ENCODE measurements at places on chromosomes 6 and 20.

- H3K4me1 ChIP-seq: peaks cover 14% of the 10 kb centered on the region
- H3K4me3 ChIP-seq: no peak overlapping the region
- peak overlapping the region; percentile 84 for H3K27ac ChIP-seq
- no peaks in the 10 kb centered on the region for H3K36me3 ChIP-seq
- DNase-seq: no peak
Measured at GRCh38 chr6:106547601-106548453, 81.5 kb downstream of the RTN4IP1 start.

DNA sequence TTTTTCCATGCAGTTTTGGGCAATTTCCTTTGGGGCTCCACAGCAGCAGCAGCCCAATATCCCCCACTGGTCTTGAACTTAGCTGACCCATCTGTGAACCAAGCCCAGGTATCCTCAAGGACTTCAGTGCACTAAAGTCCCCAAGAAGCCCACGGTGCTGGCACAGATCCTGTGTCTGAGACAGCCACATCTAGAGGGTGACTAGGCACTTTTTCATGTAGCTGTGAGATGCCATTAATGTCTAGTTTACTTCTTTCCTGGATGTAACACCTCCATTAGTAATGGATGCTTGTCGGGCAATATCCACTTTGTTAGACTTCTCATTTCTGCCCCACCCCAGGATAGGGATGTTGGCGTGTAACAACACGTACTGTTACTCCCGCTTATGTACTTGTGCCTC lies 176.2 kb upstream of the PROKR2 start:
- H3K4me3 ChIP-seq: no peak overlapping the region
- no peak overlapping the region for H3K27ac ChIP-seq
- no peaks in the 10 kb centered on the region for H3K4me1 ChIP-seq
- H3K36me3 ChIP-seq: peaks cover 4% of the 10 kb centered on the region
- H3K27me3 ChIP-seq: peaks cover 6% of the 10 kb centered on the region
- no peak for DNase-seq

GRCh38 chr6:166581091-166581511 lies 5.4 kb downstream of the RAMACL start:
- no peaks in the 10 kb centered on the region for H3K27me3 ChIP-seq
- H3K4me1 ChIP-seq: peaks cover 5% of the 10 kb centered on the region
- H3K27ac ChIP-seq: no peak overlapping the region

GRCh38 chr6:18177286-18177965 lies 22.2 kb downstream of the KDM1B start:
- no peak overlapping the region for H3K27ac ChIP-seq
- H3K36me3 ChIP-seq: peaks cover 30% of the 10 kb centered on the region
- DNase-seq: no peak

DNA sequence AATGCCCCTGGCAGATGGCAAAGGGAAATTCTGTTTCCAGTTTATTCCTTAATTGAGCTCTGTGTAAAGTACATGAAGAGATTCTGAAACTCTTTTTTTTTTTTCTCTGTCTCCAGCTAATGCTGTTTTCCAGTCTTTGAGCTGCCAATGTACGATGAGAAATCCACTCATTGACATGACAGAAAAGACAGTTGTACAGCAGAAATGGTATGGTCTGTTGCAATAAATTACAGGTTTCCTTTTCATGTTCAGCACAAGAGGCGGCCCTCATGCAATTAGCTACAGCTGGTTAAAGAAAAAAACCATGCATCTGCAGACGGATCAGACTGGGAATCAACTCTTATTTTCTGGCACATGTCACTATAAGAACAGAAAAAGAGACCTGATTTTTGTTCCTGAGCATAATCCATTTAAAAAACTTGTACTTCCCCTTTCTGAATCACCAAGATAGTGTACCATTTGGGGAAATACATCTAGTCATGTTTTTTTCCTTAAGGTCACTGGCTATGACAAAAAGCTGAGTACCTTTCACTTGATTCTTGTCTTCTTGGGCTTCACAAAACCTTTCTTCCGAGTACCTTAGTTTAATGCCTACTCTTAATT lies 289.8 kb upstream of the PREP start:
- DNase-seq: no peak
- H3K4me1 ChIP-seq: peaks cover 12% of the 10 kb centered on the region
- H3K27me3 ChIP-seq: no peaks in the 10 kb centered on the region
- no peak overlapping the region for H3K4me3 ChIP-seq
- H3K36me3 ChIP-seq: peaks cover 7% of the 10 kb centered on the region

DNA sequence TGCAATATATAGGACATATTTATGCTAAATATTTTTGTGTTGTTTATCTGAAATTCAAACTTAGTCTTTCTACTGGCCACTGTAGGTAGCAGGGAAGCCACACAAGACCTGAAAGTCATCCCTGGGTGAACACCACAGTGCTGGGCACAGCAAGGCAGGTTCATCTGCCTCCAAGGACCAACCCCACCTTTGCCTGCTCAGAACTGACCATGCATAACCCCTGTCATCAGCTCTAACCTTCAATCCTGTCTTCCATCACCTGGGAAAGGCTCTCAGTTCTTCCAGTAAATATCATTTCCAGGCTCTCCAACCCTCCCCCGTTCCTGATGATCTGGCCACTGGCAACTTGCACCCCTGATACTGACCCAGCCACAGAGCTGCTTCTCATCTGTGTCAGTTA lies 32.7 kb upstream of the CST7 start:
- no peak for DNase-seq
- no peak overlapping the region for H3K4me3 ChIP-seq
- H3K4me1 ChIP-seq: peaks cover 17% of the 10 kb centered on the region
- peaks cover 5% of the 10 kb centered on the region for H3K36me3 ChIP-seq

DNA sequence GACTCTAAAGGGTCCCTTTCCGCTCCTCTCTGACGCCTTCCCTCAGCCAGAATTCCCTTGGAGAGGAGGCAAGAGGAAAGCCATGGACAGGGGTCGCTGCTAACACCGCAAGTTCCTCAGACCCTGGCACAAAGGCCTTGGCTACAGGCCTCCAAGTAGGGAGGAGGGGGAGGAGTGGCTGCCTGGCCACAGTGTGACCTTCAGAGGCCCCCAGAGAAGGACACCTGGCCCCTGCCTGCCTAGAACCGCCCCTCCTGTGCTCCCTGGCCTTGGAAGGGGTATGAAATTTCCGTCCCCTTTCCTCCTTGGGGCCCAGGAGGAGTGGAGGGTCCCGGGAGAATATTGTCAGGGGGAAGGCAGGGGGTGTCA lies 2.7 kb downstream of the VEGFA start:
- peaks cover 4% of the 10 kb centered on the region for H3K36me3 ChIP-seq
- peak overlapping the region; percentile 96 for H3K4me3 ChIP-seq
- H3K27ac ChIP-seq: peak overlapping the region; percentile 96
- H3K4me1 ChIP-seq: peaks cover 42% of the 10 kb centered on the region
- peaks cover 9% of the 10 kb centered on the region for H3K27me3 ChIP-seq

- no peaks in the 10 kb centered on the region for H3K27me3 ChIP-seq
- H3K4me3 ChIP-seq: no peak overlapping the region
- no peaks in the 10 kb centered on the region for H3K36me3 ChIP-seq
- DNase-seq: no peak
- no peaks in the 10 kb centered on the region for H3K4me1 ChIP-seq
Measured at GRCh38 chr6:139240161-139241010, 51.4 kb downstream of the TXLNB start.

DNA sequence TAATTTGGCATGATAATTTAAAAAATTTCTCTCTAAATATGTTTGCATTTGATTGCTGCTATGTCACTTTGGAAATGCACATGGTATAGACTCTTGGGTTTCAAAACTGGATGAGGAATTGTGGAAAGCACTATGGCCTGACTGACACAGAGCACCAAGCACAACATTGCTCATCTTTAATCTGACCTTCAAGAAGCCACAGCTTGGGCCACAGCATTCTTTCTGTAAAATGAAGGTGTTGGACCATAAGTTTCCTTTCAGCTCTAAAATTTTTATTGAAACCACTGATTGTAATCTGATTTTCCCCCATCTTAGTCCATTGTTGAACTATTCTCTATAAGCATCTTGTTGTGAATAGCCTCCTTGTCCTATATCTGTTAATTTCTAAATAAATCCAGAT lies 41.0 kb downstream of the QKI start:
- peaks cover 72% of the 10 kb centered on the region for H3K4me1 ChIP-seq
- no peaks in the 10 kb centered on the region for H3K27me3 ChIP-seq
- no peak overlapping the region for H3K4me3 ChIP-seq
- peaks cover 12% of the 10 kb centered on the region for H3K36me3 ChIP-seq
- no peak overlapping the region for H3K27ac ChIP-seq
- DNase-seq: no peak

DNA sequence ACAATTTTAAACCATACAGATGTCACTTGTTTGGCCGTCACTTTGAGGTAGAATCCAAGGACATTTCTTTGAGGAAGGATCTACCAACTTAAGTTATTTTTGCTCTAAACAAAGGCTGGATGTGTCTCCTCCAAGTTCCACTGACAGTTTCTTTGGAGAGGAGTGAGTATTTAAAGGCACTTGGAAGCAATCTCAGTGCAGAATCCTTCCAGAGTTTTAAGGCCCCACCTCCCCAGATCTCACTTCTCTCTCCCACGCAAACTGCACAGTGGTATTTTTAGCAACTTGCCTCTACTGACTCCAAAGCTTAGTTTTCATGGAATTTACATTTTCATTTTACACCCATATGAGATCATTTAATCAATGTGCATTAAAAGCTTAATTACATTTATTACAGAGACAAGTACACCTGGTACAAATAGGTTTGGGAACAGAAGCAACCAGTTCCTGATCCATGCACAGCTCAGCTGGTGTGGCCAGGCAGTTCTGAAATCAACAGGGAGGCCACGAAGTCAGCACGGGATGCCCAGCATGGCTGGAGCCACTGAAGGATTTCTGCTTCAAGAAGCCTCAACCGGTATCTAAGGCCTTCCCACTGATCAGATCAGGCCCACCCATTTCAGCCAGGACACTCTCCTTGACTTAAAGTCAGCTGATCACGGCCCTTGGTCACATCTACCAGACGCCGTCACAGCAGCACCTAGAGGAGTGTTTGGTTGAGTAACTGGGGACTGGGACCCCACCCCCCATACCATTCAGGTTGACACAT lies 109.8 kb downstream of the SYCP2 start:
- H3K4me3 ChIP-seq: no peak overlapping the region
- no peaks in the 10 kb centered on the region for H3K36me3 ChIP-seq
- H3K27me3 ChIP-seq: no peaks in the 10 kb centered on the region
- peaks cover 15% of the 10 kb centered on the region for H3K4me1 ChIP-seq

- no peak overlapping the region for H3K27ac ChIP-seq
- H3K4me1 ChIP-seq: peaks cover 3% of the 10 kb centered on the region
- peaks cover 13% of the 10 kb centered on the region for H3K27me3 ChIP-seq
- no peak for DNase-seq
- H3K36me3 ChIP-seq: peaks cover 5% of the 10 kb centered on the region
Measured at GRCh38 chr6:125431971-125432370, 130.2 kb upstream of the HDDC2 start.

- DNase-seq: no peak
- no peak overlapping the region for H3K27ac ChIP-seq
- peaks cover 92% of the 10 kb centered on the region for H3K27me3 ChIP-seq
- H3K36me3 ChIP-seq: no peaks in the 10 kb centered on the region
- peak overlapping the region; percentile 3 for H3K4me3 ChIP-seq
Measured at GRCh38 chr6:123000244-123000770, 4.3 kb downstream of the CLVS2 start.

DNA sequence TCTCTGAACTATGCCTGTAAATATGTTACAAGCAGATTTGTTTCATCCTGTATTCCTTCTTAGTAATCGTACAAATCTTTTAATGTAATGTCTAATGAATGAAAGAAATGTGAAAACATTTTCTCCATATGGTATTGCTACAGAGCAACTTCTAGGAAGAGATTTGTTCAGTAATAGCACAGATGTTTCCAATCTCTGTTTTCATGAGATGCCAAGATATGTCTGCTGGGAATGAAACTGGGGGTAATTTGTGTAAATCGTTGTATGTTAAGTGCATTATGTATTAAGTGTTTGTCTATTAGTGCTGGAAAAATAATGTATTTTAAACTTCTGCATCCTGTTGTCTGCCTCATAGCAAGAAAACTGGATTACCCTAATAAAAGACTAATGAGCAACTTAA lies 722.2 kb upstream of the EYS start:
- peaks cover 5% of the 10 kb centered on the region for H3K36me3 ChIP-seq
- H3K27me3 ChIP-seq: no peaks in the 10 kb centered on the region
- H3K4me1 ChIP-seq: no peaks in the 10 kb centered on the region
- H3K27ac ChIP-seq: no peak overlapping the region
- DNase-seq: no peak

DNA sequence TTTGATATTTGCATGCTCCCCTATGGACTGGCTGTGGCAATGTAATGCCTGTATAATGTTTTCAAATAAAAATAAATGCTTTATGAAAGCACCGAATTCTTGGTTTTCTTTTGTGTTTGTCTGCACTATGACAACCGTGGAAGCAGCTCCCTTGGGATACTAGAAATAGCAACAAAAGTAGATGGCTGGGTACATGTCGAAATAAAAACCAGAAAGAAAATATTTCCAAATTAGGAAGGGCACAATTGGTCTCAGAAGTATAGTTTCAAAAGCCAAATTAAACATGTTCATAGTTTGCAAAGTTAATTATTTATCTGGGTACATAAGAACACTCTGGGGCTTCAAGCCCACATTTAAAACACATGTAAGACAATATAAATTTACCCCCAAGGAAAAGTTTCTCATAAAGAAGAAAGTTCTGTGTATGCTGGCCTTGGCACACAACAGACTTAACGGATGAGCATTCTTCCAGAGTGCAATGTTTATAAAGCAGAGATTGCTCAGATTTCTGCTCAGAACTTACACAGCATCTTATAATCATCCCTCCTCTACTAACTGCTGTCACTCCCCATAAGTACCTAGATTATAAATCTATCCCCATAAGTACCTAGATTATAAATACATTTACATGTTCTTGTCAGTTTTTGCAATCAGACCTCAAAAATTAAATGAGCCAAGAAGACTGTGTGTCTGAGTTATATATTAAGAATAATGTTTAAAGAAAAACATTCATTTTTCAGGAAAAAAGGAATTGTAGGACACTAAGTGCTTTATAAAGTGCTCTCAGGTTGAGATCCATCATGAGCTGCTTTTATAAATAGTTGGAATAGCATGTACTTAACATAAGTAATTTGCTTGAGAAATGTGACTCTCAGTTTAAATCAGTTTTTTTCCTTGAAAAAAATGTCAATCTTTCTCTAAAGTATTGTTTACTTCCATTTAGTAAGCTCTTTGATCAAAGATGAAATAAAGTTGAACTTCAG lies 230.2 kb upstream of the PLN start:
- no peaks in the 10 kb centered on the region for H3K4me1 ChIP-seq
- no peaks in the 10 kb centered on the region for H3K27me3 ChIP-seq
- peaks cover 4% of the 10 kb centered on the region for H3K36me3 ChIP-seq
- H3K27ac ChIP-seq: no peak overlapping the region

Measured in neural crest cell (in vitro differentiated cells).